Esophagus muscularis mucosa (tissue), 4 donors: ENCODE measurements at places on chromosomes 2 and 18. TPM values are rescaled to one million over a fixed set of nuclear protein-coding genes. Genes with fewer than 3 reads are reported as not detected.

DNA sequence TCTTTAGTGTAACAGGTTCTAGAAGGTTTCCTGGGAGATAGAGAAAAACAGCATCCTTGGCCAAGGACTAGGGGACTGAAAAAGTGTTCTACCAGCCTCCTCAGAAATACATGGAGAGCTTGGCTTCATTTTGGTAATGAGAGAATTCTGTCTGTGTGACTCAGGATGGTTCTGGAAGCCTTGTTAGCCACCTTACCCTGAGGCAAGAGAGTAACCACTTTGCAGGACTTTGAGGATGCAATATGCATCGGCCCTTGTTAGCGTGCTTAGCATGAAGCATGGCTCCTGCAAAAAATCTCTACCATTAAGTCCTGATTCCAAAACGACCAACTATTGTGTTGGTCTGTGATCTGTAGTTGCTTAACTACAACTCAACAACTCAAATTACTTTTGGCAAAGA, 79.8 kb downstream of the C1QL2 start:
- DNase-seq = no peak

GRCh38 chr2:60811491-60812375, 55.7 kb downstream of the PAPOLG start:
- DNase-seq = no peak

- no peak for DNase-seq
These were observed 59.5 kb upstream of the THUMPD2 start for GRCh38 chr2:39838589-39838988.

The PARD3B gene
- total RNA-seq = 24.2 TPM

The CCBE1 gene
- total RNA-seq = 1.6 TPM

The SERPINB12 gene
- not detected for total RNA-seq
